ENCODE measurements at places on chromosomes 16 and 17. TPM values are rescaled to one million over a fixed set of nuclear protein-coding genes. Genes with fewer than 3 reads are reported as not detected.

The UTS2R gene
- not detected for total RNA-seq

The RHBDL1 gene
- 0.89 TPM for total RNA-seq

The BRICD5 gene
- total RNA-seq, result 6.9 TPM

The SEZ6L2 gene
- 0.11 TPM for total RNA-seq

The HASPIN gene
- total RNA-seq, result 20.7 TPM

The UMOD gene
- not detected for total RNA-seq

The ABI3 gene
- total RNA-seq, result 39.3 TPM

The C1QL1 gene
- total RNA-seq, result not detected

The TP53TG3B gene
- total RNA-seq, result not detected

The CTRB2 gene
- not detected for total RNA-seq

The MLYCD gene
- 3.7 TPM for total RNA-seq

The NME2 gene
- total RNA-seq, result 948 TPM

The GJC1 gene
- 5.6 TPM for total RNA-seq

The AATK gene
- 0.63 TPM for total RNA-seq

The NEUROD2 gene
- not detected for total RNA-seq

The CHST5 gene
- total RNA-seq, result not detected

The ALDH3A1 gene
- total RNA-seq, result 0.92 TPM

The NUPR1 gene
- not detected for total RNA-seq

The ZNF768 gene
- total RNA-seq, result 8.3 TPM

The CBFA2T3 gene
- 0.14 TPM for total RNA-seq

The GAST gene
- total RNA-seq, result not detected

The ABCC12 gene
- not detected for total RNA-seq

The TMEM235 gene
- not detected for total RNA-seq

The C16orf96 gene
- total RNA-seq, result 0.32 TPM

The PRKCB gene
- 101 TPM for total RNA-seq

The SLC16A5 gene
- total RNA-seq, result 2.0 TPM

The PPY gene
- total RNA-seq, result not detected

The MGAT5B gene
- not detected for total RNA-seq

The SSTR5 gene
- not detected for total RNA-seq

The NOXO1 gene
- total RNA-seq, result 0.31 TPM

The GLIS2 gene
- total RNA-seq, result 0.49 TPM

The ACAP1 gene
- total RNA-seq, result 309 TPM

The KRT15 gene
- not detected for total RNA-seq

The CDH15 gene
- not detected for total RNA-seq

The RAC3 gene
- total RNA-seq, result 5.5 TPM

The MYH2 gene
- total RNA-seq, result not detected

The DERL2 gene
- total RNA-seq, result 43.4 TPM

The PTX4 gene
- not detected for total RNA-seq

The TBC1D3K gene
- total RNA-seq, result not detected

The SBK1 gene
- 35.3 TPM for total RNA-seq

The CCL11 gene
- not detected for total RNA-seq

The PLXDC1 gene
- 2.4 TPM for total RNA-seq

The SLFN14 gene
- not detected for total RNA-seq

The TBC1D24 gene
- 16.7 TPM for total RNA-seq

The MYOCD gene
- total RNA-seq, result not detected

The AARSD1 gene
- 54.3 TPM for total RNA-seq

The SLC46A1 gene
- 2.1 TPM for total RNA-seq

The GAN gene
- 11.5 TPM for total RNA-seq

The KCNH4 gene
- total RNA-seq, result 0.38 TPM

The CPNE7 gene
- 9.5 TPM for total RNA-seq

The PNMT gene
- total RNA-seq, result not detected

The C16orf46 gene
- 0.60 TPM for total RNA-seq

The PPP1R27 gene
- not detected for total RNA-seq

The KRT222 gene
- total RNA-seq, result not detected

The TMEM238L gene
- total RNA-seq, result not detected

The PITPNC1 gene
- total RNA-seq, result 51.8 TPM

The HAP1 gene
- total RNA-seq, result 0.07 TPM

The CDH8 gene
- not detected for total RNA-seq

The NHLRC4 gene
- 0.72 TPM for total RNA-seq
